ENCODE measurements at places on chromosomes 3 and 15.
A peak's percentile ranks its signal among the peaks of the same experiment; 100 is the strongest.

- no peak for DNase-seq
Measured at GRCh38 chr15:85793641-85794597, 806 bp downstream of the KLHL25 start.

DNA sequence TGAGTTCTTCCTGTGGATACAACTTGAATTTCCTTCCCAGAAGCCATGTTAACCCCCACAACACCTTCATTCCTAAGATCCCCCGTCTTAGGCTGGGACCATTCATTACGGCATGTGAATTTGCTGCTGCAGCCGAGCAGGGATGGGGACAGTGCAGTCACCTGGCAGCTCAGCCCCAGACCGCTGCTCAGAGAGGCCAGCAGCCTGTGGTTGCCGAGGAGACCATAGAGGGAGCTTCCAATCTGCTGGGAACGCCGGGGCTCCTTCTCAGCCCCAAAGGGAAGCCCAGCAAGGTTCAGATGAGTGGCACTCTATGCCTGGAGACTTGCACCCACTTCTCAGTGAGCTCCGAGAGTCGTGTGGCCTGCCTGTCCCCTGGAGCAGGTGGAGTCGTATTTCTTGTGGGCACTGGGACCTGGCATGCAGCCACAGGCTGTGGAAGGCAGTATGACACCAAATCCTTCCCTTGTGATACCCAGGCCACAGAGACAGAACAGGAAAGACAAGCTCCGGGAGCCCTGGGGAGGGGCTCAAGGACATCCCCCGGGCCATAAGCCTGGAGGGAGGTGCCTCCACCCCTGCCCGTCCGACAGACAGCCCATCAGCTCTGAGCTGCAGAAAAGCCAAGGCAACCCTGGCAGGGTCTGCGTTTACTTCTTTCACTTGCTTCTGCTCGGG is 167.3 kb downstream of the FAM43A start:
- DNase-seq: peak; percentile 97

GRCh38 chr3:133803469-133803868 is 2.1 kb upstream of the SRPRB start:
- no peak for DNase-seq

- no peak for DNase-seq
Measured at GRCh38 chr3:65233561-65233960, 545.8 kb upstream of the ADAMTS9 start.

DNA sequence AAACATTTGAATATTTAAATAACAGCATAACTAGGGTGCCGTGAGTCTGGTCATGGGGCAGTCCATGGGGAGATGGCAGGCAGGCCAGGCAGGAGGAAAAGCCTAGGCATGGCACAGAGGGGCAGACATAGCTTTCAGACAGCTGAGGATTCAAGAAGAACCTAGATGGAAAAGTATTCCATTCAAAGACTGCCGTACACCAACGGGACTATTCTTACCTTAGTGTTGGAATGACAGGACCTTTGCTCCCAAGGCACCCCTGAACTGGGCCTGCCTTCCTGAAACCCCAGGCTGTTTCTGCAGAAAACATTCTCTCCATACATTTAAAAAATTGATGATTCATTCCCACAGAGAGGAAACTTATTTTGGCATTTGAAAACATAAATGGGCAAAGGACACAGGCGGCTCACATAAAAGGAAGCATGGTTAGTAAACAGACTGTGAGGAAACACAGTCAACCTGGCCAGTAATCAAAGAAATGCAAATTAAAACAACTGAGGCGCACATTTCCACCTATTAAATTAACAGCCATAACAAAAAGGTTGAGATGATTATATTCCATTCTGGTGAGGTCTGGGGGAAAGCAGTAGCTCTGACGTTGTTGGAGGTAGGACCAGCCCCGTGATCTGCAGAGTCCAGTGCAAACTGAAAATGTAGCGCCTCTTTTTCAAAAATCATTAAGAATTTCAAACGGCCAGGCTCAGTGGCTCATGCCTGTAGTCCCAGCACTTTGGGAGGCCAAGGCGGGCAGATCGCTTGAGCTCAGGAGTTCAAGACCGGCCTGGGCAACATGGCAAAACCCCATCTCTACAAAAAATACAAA is 71.3 kb upstream of the SMAD3 start:
- DNase-seq: no peak

GRCh38 chr3:53238886-53239285 is 16.9 kb downstream of the TKT start:
- no peak for DNase-seq

DNA sequence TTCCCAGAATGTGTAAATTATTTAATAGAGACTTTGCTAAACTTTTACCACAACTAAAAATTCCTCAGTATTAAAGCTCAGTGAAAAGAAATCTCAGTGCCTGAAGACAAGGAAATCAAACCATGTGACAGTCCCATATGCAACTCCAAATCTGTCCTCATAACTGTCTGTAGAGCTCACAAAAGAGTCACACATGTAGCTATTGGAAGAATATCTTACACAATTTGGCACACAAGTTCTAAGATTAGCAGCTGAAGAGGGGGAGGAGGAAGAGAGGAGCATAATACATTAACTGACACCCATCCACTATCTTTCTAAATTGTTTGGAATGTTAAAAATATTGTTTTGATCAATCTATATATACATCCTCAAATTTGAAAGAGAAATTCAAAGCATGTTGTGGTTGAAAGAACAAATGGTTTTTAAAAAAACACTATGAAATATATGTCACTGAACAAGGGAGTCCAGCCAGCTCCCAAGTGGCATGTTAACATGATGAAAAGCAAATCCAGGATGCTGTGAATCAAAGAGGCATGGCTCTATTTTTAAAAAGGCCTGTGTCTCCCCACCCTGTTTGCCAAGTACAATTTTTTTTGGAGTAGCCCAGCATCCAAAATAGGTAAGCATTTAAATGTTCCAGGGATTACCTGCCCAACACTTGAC is 126.3 kb upstream of the NANOGP8 start:
- no peak for DNase-seq

All from DMS79 treated with DMSO at 0.1 percent for 48 hours (cell line).